ENCODE measurements at places on chromosomes 16 and 17.

GRCh38 chr17:47918006-47918405 lies 22.0 kb downstream of the SP2 start:
- no peak for DNase-seq

DNA sequence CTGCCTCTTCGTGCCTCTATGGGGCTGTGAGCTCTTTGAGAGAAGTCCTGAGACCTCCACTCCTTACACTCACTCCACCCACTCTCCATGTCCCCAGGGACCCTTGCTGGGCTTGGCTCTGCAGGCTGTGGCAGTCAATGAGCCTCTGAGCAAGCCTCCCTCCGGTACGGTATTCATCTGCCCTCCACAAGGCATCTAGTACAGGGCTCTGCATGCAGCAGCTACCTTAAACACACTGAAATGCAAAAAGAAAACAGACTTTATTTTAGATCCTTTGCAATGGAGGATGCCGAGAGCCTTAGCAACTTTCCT lies 38.9 kb upstream of the SMPD3 start:
- no peak for DNase-seq

GRCh38 chr16:445566-445965 lies 20.1 kb downstream of the RAB11FIP3 start:
- DNase-seq: no peak

GRCh38 chr17:43953746-43954145 lies at the start of gene PYY:
Gene PYY (minus strand): TSS chr17:43953940. CDS start chr17:43953483, 457 bp downstream.
- no peak for DNase-seq

DNA sequence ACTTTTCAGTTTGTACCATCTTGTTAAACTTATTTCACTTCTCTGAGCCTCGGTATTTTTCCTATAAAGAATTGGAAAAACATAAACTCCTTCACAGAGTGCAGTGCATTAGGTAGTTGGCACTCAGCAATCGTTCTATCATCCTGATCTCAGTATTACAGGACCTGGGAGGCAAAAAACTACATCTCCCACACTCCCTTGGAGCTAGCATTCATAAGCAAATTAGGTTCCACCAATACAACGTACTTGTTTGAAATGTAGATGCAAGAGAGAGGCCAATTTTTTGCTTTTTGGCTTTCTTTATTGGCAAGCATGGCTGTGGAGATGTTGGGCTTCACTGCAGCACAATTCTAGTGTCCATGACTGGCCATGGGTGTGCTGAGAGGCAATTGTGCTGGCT lies 285.2 kb downstream of the CA10 start:
- no peak for DNase-seq

GRCh38 chr16:4936991-4937781 lies at the start of gene PPL:
Gene PPL (minus strand): TSS chr16:4937148. CDS start chr16:4937045, 103 bp downstream.
- DNase-seq: peak; percentile 95
